GM13977 (cell line): ENCODE measurements at places on chromosomes 6 and 20.

DNA sequence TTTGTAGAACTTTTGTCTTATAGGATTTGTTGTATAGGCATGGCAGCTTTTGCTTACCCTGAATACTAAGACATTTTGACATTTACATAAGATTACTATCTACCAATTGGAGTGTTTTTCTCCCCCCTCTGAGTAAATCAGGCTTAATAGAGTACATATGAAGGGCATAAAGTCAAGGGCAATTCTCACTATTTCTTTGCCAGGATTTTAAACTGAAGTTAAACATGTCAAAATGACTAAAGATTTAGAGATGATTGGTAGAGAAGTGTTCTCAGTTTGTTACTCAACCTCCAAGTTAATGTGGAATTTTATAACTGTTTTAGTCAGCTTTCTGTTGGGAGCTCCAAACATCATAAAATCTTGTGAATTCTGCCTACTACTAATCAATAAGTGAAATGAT lies 157.8 kb downstream of the CDKAL1 start:
- no peak for DNase-seq

- no peak for DNase-seq
These were observed 24.8 kb downstream of the GNAS start for GRCh38 chr20:58877050-58877975.

GRCh38 chr6:11067348-11067747 lies 23.2 kb upstream of the ELOVL2 start:
- no peak for DNase-seq

DNA sequence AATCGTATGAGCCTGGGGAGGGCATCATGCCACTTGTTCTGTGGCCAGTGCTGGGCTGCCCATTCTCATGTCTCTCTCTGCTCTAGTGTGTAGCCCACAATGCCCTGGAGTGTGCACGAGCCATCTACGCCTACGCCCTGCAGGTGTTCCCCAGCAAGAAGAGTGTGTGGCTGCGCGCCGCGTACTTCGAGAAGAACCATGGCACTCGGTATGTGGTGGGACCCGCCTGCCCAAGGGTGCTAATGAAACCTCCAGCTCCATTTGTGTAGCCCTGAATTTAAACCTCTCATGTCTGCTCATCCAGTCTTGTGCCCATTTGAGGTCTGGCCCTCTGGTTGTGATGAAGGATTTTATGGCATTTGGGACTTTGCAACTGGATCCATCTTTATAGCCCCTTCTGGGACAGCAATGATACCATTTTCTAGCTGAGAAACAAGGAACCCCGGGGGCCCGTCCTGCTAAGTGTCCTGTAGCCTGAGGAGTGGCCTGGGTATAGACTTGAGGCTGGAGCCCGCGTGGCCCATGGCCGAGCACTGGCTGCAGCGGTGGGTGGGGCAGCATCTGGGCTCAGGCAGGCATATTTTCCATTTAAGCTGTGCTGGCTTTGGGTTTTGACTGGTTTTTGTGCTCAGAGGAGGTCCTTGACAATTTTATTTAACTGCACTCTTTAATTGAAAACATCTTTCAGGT lies 13.2 kb upstream of the C20orf204 start:
- DNase-seq = no peak

DNA sequence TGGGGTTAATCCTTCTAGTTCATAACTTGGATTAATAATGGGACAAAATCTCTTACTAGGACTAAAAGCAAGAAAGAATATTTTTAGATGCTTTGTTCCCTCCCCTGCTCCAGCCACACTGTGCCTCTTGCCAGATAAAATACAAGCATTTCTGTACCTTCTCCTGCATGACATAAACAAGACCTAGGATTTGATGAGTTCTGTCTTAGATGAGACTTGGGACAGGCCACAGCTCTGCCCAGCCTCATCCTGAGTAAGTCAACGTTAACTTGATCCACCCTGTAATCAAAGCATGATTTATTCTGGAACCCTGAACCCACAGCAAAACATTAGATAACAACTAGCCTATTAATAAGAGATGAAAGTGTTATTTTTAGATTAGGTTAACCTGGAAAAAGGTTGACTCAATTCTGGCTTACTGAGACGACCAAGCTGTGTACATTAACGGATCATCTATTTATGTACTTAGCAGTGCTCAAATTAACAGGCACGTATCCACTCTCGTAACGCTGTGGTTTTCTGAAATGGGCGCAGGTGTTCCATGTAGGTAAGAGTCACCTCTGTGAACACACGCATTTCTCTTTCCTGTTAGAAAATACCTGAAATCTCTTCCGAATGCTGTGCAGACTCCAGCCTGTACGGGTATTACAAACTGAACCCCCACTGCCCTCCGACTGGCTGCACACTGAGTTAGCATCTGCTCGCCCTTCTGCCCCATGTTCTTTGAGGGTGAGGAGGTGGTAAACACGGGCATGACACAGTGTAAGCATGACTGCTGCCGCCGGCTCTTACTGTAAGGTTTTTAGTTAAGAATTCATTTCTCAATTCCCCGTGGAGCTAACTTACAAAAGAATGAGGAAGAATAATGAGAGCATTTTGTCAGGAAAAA lies 132.1 kb upstream of the FOXQ1 start:
- no peak for DNase-seq

- no peak for DNase-seq
These were observed 248.2 kb upstream of the POU3F2 start for GRCh38 chr6:98586163-98586562.

DNA sequence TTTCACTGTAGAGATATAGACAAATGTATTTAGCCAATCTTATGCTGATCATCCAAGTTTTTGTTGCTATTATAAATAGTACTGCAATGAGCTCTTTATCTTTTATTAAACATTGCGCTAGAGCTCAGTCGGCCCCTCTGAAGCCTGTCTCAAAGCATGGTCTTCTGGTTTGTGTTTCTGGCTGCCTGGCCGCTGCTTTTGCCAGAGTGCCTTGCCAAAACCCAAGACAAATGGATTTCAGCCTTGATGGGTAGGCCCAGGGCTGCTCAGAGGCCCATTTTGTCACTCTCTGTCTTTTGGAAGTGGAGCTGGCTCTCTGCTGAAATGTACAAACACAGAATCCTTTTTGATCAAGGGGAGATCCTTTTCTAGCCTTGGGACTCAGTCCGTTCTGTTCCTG lies 102.9 kb upstream of the KCNG1 start:
- no peak for DNase-seq

DNA sequence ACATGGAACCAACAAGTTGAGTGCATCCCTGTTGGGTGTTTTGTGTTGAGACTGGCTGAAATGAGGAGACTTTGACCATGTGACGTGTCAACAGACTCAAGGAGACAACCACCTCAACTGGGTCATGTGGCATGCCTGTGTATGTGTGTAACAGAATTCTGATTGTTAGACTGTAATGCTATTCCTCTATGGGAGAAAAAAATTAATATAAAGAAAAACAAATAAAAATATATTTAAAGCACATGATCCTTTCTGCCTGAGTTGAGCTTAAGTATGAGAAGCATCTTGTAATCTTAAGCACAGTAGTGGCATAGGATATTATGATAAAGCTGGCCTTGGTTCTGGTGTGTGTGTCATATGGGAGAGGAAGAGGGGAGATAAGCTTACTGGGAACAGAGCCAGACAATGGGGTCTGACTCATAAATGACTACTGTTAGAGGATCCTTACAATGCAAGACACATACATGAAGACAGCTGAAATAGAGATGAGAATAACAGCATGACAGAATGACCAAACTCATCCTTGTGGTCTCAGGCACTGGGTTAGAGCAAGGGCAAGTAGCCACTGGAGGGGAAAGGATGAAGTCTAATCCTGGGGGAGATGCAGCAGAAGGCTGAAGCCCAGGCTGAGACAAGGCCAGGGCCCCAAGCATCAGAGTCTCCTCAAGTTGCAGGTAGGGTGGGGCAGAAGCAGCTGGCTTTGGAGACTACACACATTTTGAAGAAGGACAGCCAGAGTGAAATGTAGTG lies 9.2 kb downstream of the TP53INP2 start:
- DNase-seq = no peak

GRCh38 chr6:134630508-134631121 lies 312.7 kb upstream of the SGK1 start:
- DNase-seq = no peak

GRCh38 chr6:27791182-27791943 lies 120.8 kb downstream of the OR2B2 start:
- peak; percentile 65 for DNase-seq

DNA sequence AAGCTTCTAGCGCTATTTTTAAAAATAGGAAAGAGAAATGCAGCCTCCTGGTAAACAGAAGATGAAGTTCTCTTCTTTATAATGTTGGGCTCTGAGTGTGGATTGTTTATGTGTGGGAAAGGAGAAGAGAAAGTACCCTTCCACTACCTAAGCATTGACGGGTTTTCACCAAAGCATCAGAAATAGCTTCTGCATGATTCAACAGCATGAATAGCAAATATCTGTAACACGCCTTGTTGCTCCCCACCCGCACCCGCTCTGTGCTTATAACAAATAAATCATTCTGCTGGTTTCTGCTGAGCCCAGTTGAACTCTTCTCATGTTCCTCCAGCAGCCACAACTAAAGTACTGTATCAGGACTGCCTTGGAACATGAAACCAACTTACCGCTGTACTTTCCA lies 20.7 kb downstream of the TXLNB start:
- peak; percentile 42 for DNase-seq

- DNase-seq = peak; percentile 79
These were observed 2.8 kb upstream of the DIDO1 start for GRCh38 chr20:62929051-62929538.

DNA sequence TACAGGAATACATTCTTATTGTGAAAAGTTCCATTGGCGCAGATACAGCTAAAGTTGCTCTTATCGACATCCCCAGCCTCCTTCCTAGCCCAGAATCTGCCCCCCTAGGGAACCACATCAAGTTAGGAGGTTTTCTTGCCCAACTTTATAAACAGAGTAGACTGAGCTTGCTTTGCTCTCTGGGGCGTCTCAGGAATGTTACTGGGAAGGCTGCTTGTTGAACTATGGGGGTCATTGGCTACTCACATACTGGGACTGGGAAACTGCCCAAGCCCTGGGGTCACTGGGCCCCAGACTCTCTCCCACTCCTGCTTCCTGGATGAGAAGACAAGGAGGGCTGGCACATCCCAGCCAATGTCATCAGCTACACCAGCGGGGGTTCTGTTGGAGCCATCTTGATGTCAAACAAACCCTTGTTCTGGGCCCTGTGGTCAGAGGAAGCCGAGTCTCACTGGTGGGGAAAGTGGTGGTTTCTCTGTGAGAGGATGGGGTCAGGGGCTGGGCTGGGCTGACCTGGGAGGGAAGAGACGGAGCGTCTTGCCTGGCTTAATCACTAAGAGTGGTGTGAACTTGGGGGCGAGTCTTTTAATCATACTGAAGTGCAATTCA lies 26.0 kb downstream of the BPIFB4 start:
- DNase-seq = no peak

GRCh38 chr20:5328268-5328667 lies 11.5 kb upstream of the PROKR2 start:
- no peak for DNase-seq

- DNase-seq = no peak
These were observed 3.4 kb downstream of the TREM2 start for GRCh38 chr6:41159415-41160082.

DNA sequence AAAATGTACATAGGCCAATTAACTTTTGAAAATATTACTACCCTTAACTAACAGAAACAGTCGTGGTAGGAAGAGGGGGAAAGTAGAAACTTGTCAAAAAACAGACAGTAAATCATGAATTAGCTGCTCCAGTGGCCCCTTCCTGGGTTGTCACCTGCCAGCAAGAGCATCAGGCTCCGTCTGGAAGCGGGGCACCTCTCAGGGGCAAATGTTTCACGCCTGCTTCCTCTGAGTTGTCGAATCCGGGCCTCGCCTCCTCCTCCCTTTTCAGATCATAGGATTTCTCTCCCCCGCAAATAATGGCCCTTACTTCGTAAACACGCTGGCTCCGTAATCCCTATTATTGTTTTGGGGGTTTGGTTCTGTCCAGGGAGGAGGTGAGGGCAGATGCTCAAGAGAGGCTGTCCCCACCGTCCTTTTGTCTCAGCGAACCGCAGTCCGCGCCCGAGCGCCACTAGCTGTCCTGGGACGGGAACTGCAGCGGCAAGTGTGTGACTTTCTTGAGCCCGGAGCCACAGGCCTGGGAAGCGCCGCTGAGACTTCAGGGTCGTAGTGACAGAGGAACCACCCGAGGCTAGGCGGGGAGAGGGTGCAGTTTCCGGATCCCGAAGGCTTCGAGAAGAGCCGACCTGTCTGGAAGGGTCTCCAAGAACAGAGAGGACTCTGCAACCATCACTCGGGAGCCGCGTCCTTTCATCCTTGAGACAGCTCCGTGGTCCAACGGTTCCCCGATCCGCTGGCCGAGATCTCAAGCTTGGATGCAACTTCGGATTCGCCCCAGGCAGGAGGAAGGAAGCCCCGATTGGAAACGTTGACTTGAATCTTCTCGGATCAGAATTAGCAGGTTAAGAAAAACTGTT lies 214.5 kb upstream of the ZNF184 start:
- DNase-seq = peak; percentile 80

DNA sequence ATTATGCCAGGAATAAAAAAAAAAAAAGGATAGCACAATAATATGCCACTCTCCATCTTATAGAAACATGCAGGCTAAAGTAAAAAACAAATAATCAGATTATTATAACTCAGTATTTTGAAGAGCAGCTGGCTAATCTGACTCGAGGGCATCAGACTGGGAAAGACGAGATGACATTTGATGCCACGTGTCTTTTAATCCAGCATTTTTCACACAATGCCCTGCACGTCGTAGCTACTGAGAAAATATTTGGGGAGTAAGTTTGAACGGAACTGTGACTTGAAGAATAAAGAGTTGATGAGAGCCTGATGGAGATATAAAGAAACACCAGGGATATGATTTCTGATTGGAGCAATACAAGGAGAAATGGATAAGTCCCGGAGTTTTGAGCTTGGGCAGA lies 237.7 kb downstream of the ARID1B start:
- DNase-seq = no peak

DNA sequence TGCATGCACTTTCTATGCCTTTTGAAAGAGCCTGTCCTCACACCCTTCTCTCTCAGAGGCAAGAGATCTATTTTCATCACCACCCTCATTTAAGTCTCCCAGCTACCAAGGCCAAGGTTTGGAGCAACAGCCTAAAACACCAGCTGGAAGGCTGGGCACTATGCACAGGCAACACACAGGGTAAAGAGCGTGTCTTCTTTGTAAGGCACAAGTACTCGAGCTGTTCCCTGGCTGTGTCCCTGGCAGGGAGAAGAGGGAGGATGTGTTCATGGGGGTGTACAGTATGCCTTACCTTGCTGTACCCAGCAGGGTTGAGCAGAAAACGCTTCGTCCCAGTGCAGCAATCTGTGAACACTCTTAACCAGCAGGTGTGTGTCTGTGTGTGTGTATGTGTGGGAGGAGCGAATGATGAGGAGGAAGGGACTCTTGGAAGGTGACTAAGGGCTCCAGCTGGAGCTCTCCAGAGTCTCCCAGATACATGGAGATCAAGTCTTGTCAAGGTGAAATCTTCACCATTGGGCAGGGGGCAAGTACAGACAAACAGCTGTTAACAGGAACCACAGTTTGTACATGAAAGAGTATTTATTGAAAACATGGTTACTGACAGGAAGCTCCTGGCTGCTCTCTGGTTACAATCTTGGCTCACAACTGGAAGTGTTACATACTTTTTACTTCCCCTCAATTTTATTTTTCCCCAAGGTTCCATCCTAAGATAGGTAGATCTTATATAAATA lies 40.8 kb downstream of the ELMO2 start:
- DNase-seq = no peak

- DNase-seq = no peak
These were observed 646.5 kb downstream of the TENT5A start for GRCh38 chr6:81105998-81106397.
